ENCODE measurements at places on chromosomes 2 and 18.

- no peak for DNase-seq
Observed at GRCh38 chr2:39732482-39732881, 46.6 kb downstream of the THUMPD2 start.

DNA sequence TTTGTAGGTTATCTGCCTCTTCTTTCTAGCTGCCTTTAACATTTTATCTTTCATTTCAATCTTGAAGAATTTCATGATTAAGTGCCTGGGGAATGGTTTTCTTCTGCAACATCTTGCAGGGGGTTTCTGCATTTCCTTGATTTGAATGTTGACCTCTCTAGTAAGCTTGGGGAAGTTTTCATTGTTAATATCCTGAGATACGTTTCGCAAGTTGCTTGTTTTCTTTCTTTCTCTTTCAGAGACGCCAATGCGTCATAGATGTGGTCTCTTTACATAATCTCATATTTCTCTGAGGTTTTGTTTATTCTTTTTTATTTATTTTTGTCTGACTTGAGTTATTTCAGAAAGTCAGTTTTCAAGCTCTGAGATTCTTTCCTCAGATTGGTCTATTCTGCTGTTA, 225.7 kb downstream of the XIRP2 start:
- no peak for DNase-seq

- peak; percentile 62 for DNase-seq
Observed at GRCh38 chr2:73295751-73296400, 2.5 kb upstream of the EGR4 start.

GRCh38 chr18:28153485-28154065, 23.4 kb downstream of the CDH2 start:
- DNase-seq = no peak

GRCh38 chr2:11896386-11896785, 150.0 kb downstream of the LPIN1 start:
- no peak for DNase-seq

GRCh38 chr2:8676921-8677645, 4.8 kb upstream of the ID2 start:
- DNase-seq = peak; percentile 13

- no peak for DNase-seq
Observed at GRCh38 chr2:240347373-240347940, 88.0 kb upstream of the GPC1 start.

DNA sequence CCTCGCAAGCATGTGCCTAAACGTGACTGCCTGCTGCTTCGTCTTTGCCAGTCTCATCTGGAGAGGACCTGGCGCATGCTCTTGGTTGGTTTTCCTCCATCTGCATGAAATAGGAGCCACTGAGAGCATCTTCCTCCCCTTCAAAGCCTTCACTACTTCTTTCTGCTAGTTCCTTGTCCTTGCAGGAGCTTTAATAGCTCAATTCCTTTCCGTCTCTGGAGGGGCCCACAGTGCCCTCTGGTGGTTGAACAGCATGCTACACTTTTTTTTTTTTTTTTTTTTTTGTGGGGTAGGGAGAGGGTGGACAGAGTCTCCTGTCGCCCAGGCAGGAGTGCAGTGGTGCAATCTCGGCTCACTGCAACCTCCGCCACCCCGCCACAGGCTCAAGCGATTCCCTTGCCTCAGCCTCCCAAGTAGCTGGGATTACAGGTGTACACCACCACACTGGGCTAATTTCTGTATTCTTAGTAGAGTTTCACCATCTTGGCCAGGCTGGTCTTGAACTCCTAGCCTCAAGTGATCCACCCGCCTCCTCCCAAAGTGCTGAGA, 59.6 kb downstream of the SP110 start:
- DNase-seq = peak; percentile 8

DNA sequence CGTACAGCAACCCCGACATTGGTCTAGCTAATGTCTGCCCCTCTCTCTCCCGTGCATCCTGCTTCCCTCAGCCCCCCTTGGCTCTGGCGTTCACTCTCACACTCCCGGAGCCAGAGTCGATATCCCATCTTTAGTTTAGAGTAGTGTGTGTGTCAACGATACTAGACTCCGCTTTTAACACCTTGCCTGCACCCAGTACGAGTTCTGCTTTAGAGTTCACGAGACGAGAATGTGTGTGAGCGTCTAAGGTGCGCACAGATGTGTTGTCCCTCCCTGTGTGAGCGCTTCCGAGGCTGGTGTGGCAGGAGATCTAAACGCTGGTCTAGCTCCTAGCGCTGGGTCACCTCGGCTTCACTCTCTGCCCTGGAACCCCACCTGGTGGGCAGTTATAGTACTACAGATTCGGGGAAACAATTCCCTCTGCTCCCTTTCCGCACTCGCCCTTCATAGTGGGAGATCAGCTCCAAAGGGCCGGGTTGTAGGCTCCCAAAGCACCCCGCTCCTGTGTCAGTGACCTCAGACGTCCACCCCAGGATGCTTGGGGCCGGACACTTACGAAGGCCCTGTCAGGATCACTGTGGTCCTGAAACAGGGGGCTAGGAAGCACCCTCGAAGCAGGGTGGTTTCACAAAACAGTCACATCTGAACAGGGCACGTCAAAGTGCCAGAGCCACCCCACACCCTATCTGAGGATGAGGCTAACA, 2.6 kb upstream of the CYP26B1 start:
- peak; percentile 66 for DNase-seq

DNA sequence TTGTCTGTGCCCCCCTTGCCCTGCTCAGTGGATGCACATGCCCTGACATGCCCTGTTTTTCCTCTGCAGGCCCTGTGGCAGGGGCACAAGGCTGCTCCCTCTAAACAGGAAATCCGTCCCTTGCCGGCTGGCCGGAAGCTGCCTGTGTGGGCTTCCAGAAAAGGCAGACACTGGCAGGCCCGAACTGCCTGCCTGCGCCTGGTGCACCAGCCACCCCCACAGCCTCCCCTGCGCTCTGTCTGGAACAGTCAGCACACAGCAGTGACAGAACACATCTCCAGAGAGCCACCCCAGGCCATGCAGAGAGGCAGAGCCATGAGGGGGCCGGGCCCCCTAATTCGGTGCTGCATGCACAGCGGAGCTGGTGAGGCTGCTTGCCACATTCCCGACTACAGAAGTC, 33.5 kb downstream of the LOXHD1 start:
- DNase-seq = no peak

DNA sequence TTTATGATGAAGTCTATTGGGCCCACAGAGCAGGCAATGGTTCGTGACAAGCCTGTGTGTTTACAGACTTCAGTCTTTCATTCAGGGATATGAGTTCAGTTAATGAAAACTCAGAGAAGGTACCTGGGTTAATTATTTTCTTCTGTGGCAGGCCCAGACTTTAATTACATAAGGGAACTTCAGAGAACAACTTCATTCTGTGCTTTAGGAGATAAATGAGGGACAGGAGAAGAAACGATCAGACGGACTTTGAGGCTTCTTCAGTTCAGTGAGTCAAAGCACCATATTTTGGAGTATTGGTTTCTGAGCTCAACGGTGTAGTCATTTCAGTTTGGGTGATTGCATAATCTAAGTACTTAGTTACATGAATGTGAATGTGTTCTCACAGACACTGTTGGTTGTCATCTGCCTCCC, 203.0 kb upstream of the KCNJ3 start:
- no peak for DNase-seq

GRCh38 chr2:127428057-127428814, 10.0 kb downstream of the PROC start:
- no peak for DNase-seq

DNA sequence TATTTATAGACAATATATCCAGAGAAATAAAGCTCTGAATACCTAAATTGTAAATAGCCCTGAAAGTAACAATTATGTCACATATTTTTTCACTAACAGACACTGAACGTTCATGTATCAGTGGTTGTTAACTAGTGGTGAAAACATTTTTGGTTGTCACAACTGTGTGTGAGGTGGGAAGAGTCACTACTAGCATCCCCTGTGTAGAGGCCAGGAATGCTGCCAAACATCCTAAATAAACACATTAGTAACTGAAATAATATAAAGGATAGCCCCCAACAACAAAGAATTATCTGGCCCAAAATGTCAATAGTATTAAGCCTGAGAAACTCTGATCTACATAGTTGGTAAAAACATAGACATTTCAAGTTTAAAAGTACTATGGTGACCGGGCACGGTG, 64.5 kb downstream of the ROCK1 start:
- no peak for DNase-seq

- no peak for DNase-seq
Observed at GRCh38 chr2:142822190-142822589, 55.3 kb upstream of the KYNU start.

- no peak for DNase-seq
Observed at GRCh38 chr2:123808243-123808642, 216.8 kb upstream of the CNTNAP5 start.

DNA sequence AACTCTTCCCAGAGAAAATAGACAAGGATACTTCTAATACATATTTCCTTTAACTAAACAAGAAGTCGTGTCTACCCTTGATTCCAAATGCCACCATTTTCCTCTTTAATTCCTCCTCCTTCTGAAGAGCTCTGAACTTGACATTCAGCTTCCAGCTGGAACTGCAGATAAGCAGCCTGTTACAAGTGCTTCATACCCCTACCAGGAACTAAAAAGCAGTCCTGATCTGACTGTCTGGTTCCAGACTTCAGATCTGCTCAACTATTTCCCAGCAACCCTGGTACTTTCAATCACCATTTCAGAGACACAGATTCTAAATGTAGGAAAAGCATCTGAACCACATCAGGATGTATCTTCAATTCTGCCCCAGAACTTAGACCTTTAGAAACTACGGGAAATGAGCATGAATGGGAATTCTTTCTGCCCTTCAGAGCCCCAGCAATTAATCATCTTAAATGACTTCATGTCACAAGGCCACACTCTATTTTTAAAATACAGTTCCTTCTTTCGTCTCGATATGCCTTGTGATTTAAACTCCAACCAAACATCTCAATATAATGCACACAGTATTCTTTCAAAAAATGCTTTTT, 159.5 kb downstream of the L3MBTL4 start:
- DNase-seq = no peak

- DNase-seq = peak; percentile 5
Observed at GRCh38 chr2:64143169-64144056, 807 bp downstream of the PELI1 start.

GRCh38 chr2:203463266-203463678, 71.8 kb downstream of the RAPH1 start:
- DNase-seq = no peak

DNA sequence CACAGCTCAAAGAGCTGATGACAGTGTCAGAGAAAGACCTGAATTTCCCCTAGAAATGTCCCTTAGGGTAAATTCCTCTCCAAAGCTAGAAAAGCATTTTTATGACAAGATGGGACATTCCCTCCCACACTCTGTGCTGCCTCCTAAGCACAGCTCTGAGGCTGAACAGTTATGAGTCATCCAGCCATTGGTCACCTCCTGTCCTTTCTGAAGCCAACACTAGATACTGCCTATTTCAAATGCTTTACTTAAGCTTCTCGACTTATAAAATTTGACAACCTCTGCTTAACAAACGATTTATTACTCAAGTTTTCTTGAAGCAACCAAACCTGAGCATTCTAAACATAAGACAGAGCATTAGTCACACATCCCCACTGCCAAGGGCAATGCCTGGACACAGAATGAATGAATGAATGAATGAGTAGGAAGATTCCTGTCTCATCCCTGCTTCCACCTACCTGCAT, 35.4 kb downstream of the B4GALT6 start:
- DNase-seq = peak; percentile 34

DNA sequence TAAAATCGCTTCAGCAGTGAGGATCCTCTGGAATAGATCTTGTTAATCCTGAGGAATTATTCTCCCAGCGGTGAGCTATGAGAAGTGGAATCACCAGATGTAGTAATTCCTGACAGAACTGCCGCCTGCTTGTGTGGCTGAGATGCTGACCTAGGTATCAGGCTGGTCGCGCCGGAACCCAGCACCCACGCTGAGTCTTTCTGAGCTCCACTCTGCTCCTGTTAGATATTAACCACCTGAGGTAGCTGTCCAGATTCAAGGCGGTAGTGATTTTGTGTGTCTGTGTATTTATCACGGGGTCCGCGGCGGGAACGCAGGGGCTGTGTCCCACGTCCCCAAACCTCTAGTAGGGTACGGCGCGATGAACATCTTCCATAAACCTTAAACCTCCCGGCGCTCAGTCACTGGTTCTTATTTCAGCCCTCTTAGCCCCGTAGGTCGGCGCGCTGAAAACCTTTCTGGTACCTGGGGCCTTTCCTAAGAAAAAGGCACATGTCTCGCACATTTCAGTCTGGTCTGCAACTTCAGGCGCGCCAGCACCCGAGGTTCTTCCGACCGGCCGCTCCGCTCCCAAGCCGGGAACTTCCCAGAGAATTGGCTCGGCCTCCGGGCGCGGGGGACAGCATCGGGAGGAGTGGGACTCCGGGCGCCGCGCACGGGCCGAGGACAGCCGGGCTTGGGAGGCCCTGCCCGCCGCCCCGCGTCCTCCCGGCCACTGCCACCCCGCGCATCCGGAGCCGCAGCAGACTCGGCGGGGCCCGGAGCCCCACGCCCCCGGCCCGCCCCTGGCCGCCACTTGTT, 542 bp upstream of the CNNM3 start:
- peak; percentile 34 for DNase-seq

DNA sequence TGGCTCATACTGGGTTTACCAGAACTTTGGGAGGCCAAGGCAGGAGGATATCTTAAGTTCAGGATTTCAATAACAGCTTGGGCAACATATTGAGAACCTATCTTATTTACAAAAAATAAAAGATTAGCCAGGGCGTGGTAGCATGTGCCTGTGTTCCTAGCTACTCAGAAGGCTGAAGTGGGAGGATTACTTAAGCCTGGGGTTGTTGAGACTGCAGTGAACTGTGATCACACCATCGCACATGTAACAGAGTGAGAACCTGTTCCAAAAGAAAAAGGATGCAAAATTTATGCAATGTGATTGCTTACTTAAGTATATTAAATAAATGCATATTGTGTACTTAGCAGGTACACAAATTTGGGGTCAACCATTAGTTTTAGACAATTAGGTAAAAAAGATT, 768.9 kb upstream of the CDH7 start:
- no peak for DNase-seq

GRCh38 chr18:51020536-51020935, 9.5 kb upstream of the SMAD4 start:
- DNase-seq = no peak

DNA sequence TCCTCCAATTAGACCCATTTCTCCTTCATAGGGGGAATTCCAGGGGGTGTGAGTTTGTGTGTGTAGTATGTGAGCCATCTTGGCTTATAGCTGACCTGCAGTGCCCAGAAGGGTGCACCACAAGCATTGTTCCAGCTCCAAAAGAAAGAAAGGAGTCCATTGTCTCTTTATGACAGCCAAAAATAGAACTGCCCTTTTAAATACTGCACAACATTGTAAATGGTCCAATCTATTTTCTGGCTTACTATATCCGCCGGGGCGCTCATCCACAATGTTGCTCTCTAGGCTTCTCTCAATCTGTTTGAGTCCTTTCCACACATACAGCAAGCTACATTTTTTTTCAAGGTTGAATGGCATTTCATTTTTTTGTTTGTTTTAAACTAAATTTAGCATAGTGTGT, 517.5 kb downstream of the STK39 start:
- no peak for DNase-seq

All from NCI-H226 (cell line).